GM18507 (cell line): ENCODE measurements at places on chromosomes 16 and 17.

DNA sequence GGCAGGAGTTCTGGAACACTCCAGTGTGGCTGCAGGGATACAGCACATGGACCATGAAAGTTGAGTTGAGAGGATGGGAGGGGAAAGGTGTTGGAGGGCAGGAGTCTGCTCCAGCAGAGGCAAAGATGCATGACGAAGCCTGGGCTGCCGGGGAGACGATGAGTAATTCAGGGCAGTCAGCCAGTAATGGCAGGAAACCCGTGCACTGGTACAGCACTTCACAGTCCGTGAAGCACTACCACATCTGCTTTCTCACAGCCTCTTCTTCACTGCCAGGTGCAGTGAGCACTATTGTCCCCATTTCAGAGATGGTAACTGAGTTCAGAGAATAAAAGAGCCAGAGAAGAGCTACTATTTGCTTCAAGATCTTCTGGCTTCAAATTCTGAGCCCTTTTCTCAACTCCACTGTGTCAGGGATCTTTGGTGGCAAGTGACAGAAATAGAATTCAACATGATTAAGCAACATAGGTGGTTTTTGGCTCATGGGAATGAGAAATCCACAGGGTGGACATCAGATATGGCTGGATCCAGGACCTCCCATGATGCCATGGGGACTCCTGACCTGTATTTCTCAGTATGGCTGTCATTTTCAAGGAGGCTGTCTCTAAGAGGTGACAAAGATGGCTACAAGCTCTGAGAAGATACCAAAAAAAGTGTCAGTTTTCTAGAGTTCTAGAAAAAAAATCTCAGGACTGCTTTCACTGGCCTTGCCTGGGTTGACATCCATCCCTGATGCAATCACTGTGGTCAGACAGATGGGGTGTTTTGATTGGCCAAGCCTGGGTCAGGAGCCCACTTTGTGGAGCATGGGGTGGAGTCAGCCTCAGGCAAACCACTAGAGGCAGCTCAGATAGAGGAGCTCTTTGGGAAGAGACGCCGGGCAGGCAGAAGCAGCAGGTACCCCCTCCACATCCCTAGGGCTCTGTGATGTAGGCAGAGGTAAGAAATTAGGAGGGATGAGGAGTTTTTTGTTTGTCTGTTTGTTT lies 24.7 kb downstream of the IL21R start:
- DNase-seq = peak; percentile 69

- DNase-seq = peak; percentile 17
These were observed 643 bp downstream of the HSDL1 start for GRCh38 chr16:84144209-84144858.

DNA sequence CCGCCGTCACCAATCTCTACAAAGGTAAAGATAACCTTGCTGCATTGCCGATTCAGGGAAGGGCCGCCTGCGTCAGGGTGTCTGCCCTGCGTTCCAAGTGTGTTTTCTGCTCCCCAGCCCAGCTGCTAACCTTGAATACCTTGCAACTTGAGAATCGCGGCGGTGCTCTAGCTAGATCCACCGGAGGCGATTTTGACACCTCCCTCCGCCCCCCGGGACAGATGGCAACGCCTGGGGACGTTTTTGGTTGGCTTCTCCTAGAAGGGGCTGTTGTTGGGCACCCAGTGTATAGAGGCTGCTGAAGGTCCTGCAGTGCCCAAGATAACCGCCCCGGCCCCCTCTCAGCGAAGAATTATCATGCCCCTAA lies 1.5 kb downstream of the HAPSTR1 start:
- no peak for DNase-seq

DNA sequence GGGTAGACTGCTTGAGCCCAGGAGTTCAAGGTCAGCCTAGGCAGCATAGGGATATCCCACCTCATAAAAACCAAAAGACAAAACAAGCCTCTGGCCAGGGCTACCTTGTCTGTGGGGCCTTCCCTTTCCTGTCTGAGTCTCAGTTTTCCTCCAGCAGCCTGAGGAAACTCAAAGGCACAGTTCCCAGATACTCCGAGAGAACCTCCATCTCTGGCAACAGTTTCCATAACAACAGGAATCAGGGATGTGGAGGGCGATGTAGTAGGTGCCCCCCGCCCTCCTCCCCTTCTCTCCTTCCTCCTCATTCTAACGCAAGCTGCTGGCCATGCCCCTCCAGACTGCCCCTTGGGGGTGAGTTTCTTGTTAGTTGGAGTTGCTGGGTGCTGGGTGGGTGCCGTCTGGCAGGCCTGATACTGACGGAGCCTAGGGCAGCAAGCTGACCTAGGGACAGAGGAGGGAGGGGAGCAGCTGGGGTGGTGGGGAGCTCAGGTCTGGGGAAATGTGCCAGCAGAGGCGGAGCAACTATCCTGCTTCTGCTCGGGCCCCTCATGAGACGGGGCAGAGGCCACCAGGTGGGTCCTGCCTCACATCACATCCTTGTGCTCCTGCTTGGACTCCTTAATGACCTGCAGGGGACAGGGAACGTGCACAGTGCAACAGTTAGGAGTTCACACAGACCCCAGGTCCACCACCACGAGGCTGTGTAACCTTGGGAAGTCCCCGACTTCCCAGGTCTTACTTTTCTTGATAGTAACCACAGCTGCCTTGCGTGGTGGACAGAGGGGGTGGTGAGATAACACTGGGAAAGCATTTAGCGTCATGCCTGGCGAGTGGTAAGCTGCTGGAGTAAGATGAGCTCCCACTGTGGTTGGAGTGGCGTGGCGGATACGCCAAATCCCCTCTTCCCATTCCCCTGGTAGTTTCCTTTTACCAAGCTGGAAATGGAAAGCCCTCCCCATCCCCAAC lies 7.8 kb upstream of the EFTUD2 start:
- DNase-seq = no peak

GRCh38 chr16:14955546-14956231 lies 18.4 kb downstream of the NPIPA1 start:
- no peak for DNase-seq

DNA sequence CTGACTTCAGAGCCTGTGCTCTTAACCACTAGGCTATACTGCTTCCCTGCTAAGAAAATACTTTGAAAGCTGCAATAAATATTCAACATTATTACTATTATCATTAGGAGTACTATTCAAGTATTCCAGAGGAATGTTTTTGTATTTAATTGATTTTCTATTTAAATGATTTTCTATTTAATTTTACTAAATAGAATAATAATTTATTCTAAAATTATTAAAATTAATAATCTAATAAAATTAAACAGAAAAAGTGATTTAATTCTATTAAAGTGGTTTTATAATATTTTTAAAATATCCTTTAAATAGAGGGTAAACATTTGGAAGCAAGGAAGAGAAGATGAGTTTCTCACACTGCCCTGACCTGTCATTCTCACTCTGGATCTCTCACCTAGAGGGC lies 173.8 kb downstream of the DNAH9 start:
- no peak for DNase-seq
